ENCODE measurements at places on chromosomes 13 and 19. TPM values are rescaled to one million over a fixed set of nuclear protein-coding genes. Genes with fewer than 3 reads are reported as not detected.

DNA sequence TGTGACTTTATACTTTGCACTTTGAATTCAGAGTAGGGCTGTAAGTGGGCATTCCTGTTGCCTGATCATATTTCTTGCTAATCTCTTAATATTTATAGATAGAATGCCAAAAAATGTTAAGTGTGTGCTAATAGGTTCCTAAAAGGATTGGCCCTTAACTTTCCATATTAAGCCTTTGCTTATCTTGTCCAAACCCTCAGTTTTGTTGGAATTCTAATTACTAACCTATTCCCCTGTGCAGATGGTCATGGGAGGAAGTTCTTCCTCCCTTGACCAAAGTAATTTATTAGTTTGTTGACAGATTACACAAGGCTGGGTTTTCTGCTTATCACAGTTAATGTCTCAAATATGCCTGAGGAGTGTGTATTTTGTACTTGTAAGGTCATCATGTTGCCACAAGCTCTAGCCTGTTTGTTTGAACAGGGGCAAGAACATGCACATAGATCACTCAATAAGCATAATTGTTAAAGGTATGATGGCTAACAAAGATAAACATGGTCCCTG is 541.1 kb upstream of the SPRY2 start:
- DNase-seq = no peak

DNA sequence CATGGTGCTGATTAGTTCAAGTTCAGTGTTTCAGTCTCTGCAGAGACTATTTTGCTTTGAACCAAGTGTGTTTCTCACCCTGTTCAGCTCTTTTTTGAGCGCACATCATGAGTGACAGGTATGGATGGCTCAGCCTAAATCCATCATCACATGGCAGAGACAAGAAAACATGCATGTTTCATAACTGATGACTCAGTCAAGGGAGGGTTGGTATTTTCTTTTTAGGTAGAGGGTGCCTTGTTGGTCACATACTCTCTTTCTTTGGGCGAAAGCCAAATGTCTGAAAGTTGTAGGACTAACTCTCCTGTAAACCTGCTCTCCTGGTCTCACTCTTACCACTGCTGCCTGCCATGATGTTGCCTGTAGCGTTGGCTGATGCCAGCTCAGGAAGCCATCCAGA is 48.1 kb upstream of the RAP2A start:
- DNase-seq = no peak

DNA sequence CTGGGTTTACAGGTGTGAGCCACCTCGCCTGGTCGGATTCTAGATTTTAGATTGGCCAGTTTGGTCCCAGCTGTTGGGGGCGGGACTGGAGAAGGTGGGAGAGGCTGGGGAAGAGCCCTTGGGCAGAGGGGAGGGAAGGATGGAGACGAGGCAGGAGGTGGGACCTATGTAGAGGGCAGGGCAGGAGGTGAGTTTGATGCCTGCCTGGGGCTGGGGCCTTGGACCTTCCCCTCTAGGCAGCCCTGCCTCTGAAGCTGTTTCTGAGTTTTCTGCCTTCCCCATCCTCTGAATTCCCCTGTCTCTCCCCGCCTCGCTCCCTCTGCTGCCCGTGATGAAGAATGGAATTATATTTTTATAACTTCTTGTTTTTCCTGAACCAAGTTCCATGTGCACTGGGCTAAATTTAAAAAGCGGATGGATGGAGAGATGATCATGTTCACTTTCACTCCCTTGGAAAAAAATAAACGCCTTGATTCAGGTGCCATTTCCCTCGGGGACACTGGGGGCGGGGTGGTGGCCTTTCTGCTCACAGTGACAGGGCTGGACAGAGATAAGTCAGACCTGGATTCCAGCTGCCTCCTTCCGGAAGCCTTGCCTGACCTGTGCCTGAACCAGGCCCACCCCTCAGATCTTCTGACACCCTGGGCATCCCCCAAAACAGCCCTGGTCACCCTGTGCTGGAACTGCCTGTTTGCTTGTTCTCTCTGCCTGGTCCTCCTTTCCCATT is 16.5 kb upstream of the TNFAIP8L1 start:
- DNase-seq = no peak

DNA sequence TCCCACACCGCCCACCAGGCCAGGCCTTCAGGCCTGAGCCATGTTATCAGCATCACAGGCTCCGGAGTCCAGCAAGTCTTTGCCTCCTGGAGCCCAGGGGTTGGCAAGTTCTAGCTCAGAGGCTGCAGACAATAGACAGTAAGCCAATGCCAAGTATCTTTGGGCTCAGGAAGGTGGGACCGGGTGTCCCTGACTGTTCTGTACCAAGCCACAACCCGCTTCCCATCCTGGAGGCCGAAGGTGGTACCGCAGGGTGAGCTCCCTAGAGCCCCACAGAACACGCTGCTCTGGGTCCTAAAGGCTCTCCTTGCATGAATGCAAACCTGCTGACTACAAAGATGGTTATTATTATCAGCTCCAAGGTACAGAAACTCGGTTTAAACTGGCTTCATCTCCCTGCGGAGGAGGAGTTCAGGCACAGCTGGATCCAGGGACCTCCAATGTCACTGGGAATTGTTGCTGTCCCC is 5.5 kb upstream of the FSTL3 start:
- DNase-seq = no peak

DNA sequence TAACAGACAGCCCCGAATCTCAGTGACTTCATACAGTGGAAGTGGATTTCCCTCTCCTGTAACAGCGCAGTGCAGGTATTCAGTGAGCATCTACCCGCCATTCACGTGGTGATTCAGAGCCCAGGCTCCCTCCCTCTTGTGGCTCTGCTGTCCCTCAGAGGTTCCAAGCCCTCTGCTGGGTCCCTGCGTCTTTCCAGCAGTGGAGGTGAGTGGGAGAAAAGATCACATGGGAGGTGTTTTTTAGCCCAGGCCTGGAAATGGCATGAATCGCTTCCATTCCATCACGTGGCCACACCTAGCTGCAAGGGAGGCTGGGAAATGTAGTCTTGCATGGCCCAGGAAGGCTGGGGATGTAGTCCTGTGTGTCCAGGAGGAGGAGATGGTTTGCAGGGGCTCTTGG is 61.4 kb downstream of the DPF1 start:
- DNase-seq = no peak

DNA sequence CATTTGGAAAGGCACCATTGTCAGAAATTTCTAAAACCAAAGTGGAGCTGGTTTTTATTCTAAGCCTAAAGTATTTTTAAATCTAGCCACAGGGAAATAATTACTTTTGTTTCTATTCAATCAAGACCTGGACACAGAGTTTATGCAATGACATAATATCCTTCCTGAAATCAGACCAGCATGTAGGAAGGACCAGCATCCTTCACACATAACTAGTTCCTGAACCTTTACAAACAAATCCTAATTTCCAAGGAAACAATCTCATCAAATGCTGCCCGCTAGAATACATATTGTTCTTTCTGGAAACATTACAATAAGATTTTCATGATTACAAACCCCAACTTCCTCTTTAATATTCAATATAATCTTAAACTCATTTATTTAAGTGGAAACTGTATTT is 1.5 kb downstream of the STARD13 start:
- DNase-seq = no peak

GRCh38 chr19:8363803-8364771 is at the start of gene ANGPTL4:
TSS of gene ANGPTL4 (plus strand) at chr19:8364155. CDS start at chr19:8364322, 167 bp downstream.
- DNase-seq = peak; percentile 63

DNA sequence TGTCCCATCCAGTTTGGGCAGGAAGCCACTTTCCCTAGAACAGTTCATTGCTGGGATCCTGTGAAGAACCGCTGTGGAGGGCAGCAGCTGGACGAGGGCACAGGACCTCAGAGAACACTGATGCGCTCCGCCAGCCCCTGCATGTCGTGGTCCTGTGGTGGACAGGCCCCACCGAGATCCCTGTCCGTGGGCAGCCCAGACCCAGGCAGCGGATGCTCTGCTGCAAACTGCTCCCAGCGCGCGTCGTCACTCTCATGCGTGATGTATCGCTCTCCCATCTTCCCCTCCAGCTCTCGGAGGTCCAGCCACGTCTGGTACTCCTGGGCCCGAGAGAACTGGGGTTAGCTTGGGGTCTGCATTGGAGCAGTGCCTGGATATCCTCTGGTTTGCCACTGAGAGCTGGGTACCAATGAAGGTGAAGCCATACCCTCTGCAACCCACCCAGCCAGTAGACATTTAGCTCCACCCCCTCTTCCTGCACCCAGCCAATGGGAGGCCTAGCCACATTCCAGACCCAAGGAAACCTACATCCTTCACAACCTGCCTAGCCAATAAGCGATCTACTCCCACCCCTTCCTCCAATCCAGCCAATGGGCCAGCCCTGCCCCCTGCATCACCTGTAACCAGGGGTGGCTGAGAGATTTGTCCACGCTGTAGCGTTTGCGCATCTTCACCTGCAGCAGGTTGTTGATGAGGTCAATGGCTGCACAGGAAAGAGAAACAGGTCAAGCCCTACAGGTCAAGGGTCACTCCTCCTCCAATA is 13.6 kb upstream of the DACT3 start:
- no peak for DNase-seq

DNA sequence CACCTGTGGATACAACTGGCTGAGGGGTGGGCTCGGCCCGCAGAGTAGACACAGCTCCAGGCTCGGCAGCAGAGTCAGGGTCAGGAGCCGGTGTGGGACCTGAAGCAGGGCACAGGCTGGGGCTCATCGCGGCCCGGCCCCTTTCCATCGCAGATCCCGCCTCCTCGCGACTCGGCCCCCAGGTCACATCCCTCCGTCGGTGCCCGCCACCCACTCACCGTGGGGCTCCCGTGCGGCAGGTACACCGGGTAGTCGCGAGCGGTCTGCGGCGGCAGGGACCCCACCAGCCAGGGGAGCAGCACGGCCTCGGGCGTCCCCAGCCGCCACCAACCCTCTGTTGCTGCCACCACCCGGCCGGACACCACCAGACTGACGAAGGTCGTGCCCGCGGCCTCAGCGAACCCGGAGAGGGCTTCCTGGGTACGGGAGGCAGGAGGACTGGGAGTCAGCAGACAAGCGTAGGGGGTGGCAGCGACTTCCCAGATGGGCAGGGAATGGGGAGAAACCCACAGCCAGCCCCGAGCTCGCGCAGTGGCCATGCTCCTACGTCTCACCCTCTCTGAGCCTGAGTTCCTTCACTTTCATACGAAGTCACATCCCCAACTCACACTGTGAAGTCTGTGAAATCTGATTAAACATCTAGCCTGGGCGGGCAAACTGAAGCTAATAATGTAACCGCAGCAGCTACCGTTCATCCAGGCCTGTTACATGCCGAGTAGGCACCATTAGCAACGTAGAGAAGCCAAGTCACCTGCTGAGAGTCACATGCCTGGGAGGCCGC is 3.7 kb downstream of the FUZ start:
- DNase-seq = peak; percentile 72

DNA sequence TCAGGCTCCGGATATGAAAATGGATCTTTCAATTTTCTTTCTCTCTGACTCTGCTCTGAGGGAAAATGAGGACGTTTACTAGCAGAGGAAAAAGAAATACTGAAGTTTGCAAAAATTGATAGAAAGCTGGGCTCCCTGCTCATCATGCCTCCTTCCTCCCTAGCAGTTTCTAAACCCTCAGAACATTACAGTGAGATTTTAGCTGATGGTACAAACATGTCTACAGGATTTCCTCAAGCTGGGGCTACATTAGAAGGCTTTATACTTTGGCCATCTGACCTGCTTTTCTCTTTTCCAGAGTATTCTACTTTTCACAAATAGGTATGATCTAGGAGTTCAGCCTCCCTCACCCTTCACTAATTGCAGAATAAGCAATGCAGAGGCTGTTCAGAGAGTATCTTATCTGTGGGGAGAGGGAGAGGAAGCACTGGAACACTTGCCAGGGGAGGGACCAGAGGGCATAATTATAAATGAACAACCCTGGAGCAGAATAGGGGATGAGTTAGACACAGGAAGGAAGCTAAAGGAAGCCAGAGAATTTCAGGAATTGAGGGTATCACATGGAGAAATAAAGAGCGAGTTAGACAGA is 30.0 kb downstream of the CEACAM1 start:
- DNase-seq = no peak

- DNase-seq = no peak
These were observed 882.6 kb upstream of the SLITRK5 start for GRCh38 chr13:86788616-86789015.

DNA sequence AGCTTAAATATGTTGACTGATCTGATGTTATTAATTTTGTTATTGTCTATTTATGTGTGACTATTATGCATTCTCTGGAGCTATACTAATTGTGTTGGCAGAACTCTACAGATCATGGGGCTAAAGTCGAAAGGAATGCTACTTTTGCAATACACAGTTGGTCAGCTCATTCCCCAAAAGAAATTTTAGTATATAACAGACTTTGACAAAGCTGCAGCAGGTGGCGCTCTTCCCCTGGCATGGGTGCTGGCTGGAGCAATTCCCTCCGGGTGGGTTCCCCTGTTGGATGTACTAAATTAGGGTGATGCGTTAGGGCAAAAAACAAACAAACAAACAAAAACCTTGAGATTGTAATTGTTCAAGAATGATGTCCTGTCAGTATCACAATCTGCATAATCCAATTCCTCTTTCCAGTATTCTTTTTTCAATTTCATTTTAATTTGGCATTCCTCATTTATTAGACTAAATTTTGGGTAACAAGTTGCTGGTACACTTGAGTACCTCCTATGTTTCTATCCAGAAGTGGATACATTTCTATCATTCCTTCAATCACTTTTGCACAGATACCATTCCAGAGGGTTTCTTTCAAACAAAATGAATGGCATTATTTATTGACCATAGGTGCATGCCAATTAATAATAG is 322.8 kb upstream of the EDNRB start:
- peak; percentile 38 for DNase-seq

GRCh38 chr19:2034729-2035589 is 16.1 kb downstream of the MKNK2 start:
- DNase-seq = peak; percentile 61

- peak; percentile 75 for DNase-seq
These were observed 11.0 kb downstream of the IFNL1 start for GRCh38 chr19:39307046-39307821.

DNA sequence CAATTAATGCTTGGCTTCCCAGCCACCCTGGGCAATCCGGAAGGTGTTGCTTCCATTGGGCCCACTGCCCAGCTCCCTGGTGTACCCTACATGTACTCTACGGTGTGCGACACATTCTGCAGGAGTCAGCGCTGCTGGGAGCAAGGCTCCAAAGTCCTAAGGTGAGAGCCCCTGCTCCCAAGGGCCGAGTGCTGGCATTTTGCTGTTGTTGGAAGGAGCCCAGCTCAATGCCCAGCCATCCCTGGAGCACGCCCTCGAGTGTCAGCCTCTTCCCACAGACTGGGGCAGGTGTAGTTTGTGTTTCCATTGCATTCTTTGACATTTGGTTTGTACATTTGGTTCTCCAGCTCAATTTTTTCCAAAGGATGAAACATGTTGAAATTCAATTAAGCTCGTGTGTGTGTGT is 64.6 kb downstream of the GGACT start:
- no peak for DNase-seq

- DNase-seq = no peak
These were observed 19.6 kb downstream of the KLF12 start for GRCh38 chr13:74114641-74115040.

GRCh38 chr13:66530686-66531085 is 699.5 kb downstream of the PCDH9 start:
- no peak for DNase-seq

NKPD1 gene
- not detected for polyA plus RNA-seq

BEST2 gene
- not detected for polyA plus RNA-seq

CEACAM20 gene
- polyA plus RNA-seq = not detected

MATK gene
- 0.97 TPM for polyA plus RNA-seq

PLIN4 gene
- polyA plus RNA-seq = 5.0 TPM

PPM1N gene
- polyA plus RNA-seq = 0.45 TPM

OR10H1 gene
- polyA plus RNA-seq = not detected

OVOL3 gene
- not detected for polyA plus RNA-seq

CGB3 gene
- not detected for polyA plus RNA-seq

TECR gene
- 157 TPM for polyA plus RNA-seq

SARS2 gene
- 16.4 TPM for polyA plus RNA-seq

MBOAT7 gene
- polyA plus RNA-seq = 31.5 TPM

CYP2A7 gene
- 3.3 TPM for polyA plus RNA-seq

Measured in liver (tissue), 10 donors.